IMR-90 (cell line): ENCODE measurements at places on chromosomes 2 and 18.

- DNase-seq = no peak
Observed at GRCh38 chr2:222604749-222605515, 51.0 kb downstream of the FARSB start.

GRCh38 chr2:162315938-162316337 lies 2.5 kb downstream of the IFIH1 start:
- no peak for DNase-seq

DNA sequence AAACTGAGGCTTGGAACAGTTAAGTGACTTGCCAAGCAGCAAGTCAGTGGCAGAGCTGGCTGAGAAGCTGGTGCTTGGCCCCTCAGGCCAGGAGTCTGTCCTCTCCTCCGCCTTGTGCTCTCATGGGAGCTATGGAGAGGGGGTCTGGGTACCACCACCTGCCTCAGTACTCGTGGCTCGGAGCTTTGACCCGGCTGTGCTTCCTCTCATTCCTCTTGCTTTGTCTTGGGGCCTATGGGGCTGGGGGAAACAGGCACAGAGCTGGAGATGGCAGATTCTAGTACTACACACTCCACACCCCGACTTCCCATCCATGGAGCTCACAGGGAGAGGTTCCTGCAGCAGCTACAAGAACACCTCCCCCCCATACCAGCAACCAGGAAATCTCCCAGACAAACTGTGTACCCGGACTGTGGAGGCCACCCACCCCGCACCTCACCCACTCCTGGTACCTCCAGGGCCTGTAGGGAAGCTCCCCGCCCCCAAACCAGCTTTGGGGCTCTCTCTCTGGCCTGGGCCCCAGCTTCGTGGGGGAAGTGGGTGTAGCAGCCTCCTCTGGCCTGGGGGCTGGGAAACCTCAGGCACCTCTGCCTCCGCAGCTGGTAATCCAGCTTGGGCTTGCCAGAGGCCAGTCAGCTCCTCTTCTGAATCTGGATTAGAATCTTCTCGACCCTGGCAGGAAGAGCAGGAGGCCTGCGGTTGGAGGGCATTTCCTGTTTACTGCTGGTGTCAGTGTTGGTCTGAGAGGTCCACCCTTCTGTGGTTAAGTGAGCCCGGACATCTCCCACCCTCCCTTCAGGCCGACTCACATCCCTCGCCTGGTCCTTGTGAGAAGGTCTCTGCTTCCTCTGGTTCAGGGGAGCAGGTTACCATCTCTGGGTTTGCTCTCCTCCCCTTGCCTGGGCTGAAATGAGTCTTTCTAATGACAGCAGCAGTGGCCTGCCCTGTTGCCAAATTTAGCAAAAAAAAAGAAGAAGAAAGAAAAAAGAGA lies 22.3 kb upstream of the RHOB start:
- peak; percentile 93 for DNase-seq

DNA sequence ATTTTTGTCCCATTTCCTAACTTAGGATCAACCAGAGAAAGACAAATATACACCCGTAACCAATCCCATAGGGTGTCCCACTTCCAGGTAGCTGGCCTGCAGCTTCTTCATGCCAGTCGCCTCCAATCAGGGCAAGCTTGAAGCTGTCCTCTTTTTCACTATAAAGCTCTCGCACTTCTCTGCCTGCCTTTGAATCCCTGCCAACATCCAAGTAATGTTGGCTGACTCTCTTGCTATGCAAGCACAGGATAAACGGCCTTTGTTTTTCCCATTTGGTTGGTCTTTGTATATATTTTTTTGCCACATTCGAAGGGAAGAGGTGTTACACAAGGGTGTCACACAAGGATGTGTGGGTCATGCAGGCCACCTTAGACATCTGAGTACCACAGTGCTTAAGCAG lies 388.8 kb downstream of the CBLN2 start:
- DNase-seq = no peak

- peak; percentile 2 for DNase-seq
Observed at GRCh38 chr2:79876430-79876829, 363.6 kb downstream of the CTNNA2 start.

GRCh38 chr2:175188761-175189160 lies 7.3 kb upstream of the ATP5MC3 start:
- DNase-seq = no peak

DNA sequence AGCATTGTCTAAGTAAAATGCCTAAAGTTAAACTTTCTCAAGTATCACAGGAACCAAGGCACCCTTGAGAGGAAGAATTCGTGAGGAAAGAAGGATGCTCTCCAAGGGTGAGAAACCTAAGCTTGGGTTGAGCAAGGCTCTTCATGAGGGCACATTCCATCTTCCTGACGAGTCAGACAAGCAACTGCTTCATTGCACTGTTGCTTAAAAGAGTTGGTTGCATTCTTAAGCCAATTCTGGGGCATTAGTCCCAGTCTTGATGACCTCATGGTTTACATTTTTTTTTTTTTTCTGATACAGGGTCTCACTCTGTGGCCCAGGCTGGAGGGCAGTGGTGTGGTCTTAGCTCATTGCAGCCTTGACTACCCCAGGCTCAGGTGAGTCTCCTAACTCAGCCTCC lies 237.5 kb downstream of the ACTR3 start:
- DNase-seq = peak; percentile 42

- peak; percentile 49 for DNase-seq
Observed at GRCh38 chr2:101277111-101277510, 24.4 kb downstream of the CNOT11 start.

DNA sequence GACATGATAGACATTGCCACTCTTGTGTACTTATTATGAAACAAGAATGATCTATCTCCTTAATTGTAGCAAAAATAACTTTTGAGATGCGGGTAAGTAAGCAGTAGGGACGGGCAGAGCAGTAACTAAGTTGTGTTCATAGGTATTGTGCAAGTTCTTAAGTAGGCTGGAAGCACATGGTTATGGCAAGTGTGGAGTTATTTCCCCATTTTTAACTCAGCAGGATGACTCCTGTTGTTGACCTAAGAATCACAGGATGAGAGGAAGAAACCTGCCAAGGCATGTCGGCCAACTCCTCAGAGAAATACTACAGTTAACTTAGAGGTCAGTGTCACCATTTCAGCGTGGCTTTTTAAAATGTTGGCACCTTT lies 51.1 kb upstream of the FN1 start:
- no peak for DNase-seq

DNA sequence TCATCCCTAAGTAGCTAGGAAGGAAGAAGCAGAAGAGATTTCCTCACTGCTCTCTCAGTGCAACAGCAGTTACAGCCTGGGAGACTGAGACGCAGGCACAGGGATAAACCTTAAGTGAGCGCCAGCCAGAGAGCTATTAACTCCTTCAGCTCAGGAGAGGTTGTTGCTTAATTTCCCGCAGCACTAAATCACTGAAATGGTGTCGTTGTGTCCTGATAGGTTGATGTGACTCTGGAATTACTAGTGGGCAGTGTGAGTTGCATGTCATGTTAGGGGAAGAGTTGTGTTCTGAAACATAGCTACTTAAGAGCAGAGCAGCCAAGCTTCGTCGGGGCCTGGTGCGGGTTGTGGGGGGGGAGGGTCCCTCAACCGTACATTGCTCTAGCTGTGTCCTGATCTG lies 225.8 kb downstream of the NAPG start:
- no peak for DNase-seq

- DNase-seq = peak; percentile 91
Observed at GRCh38 chr2:46719487-46719886, 196.1 kb downstream of the MCFD2 start.

GRCh38 chr2:68303033-68303901 lies 16.5 kb downstream of the CNRIP1 start:
- peak; percentile 41 for DNase-seq

DNA sequence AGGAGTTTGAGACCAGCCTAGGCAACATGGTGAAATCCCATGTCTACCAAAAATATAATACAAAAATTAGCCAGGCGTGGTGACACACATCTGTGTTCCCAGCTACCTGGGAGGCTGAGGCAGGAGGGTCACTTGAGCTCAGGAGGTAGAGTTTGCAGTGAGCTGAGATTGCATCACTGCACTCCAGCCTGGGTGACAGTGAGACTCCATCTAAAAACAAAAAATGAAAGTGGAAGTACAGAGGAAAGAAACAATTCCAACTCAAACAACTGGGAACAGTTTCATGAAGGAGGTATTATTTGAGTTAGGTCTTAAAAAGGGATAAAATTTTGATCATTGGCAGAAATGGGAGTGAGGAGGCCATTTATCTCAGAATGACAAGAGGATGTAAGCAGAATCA lies 6.3 kb upstream of the RAB1A start:
- no peak for DNase-seq

GRCh38 chr2:37843556-37843955 lies 81.5 kb upstream of the RMDN2 start:
- peak; percentile 75 for DNase-seq

- DNase-seq = peak; percentile 88
Observed at GRCh38 chr2:74576211-74576862, 21.8 kb downstream of the DOK1 start.

GRCh38 chr2:816278-816677 lies 134.4 kb upstream of the SNTG2 start:
- DNase-seq = no peak
